Stimulated activated CD4-positive, alpha-beta T cell treated with anti-CD3 and anti-CD28 coated beads, Interleukin-15, amount 100 ng/mL, for 1 hour (primary cell): ENCODE measurements at places on chromosomes 16 and 17.

GRCh38 chr17:49224198-49224996 is 6.2 kb downstream of the PHOSPHO1 start:
- DNase-seq, result no peak

DNA sequence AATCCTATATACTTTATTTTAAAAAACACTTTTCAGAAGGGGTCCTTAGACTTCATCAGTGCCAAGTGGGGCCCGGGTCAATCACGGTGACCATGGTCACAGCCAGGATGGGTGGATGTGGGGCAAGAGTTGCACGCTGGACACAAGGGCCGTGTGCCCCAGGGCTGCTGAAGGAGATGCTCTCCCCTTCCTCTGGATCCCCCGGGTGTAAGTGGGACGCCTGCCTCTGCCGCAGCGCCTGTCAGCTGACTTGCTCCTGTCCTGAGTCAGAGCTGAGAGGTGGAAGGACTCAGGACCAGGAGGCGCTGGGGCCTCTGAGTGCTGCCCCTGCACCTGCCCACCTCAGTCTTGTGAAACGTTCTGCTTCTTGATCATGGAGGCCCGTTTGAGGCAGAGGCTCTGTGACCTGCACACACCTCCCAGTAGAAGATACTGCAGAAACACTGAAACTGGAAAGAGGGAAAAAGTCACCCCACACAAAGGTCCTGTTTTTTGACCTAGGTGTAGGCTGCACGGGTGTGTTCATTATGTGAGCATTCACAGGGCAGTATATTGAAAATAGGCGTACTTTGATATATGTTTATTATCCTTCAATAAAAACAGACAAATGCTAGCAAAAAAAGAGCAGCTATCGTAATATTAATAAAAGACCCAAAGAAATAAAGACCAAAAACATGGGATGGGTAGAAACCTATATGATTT is 40.9 kb upstream of the BAHCC1 start:
- no peak for DNase-seq

DNA sequence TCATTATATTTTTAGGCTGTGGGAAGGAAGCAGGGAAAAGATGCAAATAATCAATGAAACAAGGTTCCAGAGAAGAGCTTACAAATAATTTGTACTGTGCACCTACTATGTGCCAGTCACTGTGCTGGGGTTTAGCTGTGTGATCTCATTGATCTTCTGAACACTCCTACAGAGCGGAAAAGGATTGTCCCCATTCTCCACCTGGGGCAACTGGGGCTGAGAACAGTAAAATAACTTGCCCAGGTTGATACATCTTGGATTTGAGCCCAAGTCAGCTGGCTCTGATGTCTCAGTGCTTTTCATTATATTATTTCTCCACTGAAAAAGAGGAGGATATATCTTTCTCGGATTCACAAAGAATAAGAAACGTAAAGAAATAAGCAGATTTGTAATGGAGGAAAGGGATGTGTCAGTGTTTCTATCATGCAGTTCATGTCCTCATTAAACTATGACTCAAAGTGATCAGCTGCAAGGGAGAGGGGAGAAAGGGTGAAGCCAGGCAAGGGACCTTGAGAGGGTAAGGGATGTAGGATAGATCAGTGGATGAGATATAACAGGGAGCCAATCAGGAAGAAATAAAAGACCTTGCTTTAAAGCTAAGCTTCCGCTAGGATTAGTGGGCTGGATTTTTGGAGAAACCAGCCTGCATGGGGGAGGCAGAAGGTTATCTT is 143.6 kb upstream of the NOL11 start:
- DNase-seq, result no peak

- peak; percentile 60 for DNase-seq
Measured at GRCh38 chr17:78343543-78344201, 16.2 kb downstream of the SOCS3 start.

DNA sequence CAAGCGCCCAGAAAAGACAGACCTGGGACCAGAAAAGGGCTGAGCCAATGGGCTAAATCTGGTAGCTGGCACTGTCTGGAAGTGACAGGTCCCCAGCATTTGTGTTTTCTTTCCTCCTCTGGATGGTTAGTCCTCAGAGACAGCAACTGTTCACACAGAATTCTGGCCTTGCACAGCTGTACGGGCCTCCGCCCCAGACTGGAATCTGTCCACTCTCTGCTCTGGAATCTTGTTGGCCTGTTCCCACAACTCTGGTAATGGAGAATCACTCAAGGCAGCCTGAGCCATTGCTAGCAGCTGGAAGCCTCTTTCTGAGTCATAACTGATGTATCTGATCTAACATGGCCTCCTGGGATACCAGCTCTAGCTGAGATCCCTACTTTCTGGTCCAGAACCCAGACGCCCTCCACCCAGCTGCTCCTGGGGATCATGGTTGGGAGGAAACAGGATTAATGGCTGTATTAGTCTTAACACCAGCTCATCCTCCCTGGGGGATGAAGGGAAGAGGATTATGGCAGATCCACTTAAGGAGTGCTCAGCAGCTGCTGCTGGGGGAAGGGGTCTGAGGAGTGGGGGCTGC is 9.1 kb downstream of the ZNF668 start:
- no peak for DNase-seq

DNA sequence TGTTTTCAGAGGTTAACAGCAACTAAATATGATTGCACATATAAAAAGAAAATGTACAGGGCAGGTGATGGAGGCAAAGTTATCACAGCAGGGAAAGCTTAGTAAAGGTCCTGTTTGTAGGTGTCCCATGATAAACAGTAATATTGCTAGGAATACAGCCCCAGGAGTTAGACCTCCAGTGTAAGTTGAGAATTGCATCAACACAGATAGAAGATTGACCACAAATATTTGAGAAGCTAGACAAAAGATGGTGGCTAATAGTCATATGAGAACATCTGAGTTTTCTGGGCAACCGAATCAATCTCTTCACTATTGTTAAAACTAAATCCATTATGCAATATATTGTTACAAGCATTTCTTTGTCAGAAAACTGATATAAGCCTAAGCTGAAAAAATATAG is 152.6 kb downstream of the CDH11 start:
- DNase-seq, result no peak

DNA sequence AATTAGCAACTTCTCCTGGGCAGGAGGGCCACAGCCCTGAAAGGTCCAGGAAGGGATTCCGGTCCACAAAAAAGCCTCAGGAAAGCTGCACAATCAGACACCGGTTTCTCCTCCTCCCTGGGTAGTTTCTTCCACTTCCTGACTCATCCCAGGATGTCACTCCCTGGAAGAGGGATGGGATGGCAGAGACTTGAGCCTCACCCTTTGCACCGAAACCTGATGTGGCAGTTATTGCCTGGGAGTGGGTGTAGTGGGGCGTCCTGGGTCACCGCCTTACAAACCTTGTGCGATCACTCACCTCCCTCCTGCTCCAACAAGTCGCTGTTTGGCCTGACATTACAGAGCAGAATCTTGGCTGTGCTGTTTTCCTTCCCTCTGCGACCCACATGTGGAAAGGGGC is 70.8 kb downstream of the LYRM1 start:
- DNase-seq, result no peak

- DNase-seq, result no peak
Measured at GRCh38 chr17:6591599-6592158, 35.3 kb upstream of the PITPNM3 start.

DNA sequence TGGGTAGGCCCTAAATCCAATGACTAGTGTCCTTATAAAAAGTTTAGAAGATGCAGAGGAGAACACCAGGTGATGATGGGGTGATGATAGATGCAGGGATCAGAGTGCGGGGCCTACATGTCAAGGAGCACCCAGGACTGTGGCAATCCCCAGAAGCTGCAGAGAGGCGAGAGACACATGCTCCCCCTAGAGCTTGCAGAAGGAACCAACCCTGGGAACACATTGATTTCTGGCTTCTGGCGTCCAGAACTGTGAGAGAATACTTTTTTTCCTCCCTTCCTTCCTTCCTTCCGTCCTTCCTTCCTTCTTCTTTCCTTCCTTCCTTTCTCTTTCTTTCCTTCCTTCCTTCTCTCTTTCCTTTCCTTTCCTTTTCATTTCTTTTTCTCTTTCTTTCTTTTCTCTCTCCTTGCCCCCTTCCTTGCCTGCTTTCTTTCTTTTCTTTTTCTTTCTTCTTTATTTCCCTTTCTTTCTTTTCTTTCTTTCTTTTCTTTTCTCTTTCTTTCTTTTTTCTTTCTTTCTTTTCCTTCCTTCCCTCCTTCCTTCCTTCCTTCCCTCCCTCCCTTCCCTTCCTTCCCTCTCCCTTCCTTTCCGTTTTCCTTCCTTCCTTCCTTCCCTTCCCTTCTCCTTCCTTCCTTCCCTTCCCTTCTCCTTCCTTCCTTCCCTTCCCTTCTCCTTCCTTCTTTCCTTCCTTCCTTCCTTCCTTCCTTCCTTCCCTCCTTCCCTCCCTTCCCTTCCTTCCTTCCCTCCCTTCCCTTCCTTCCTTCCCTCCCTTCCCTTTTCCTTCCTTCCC is 134.3 kb downstream of the HAPSTR1 start:
- DNase-seq, result no peak

- DNase-seq, result no peak
Measured at GRCh38 chr16:69407702-69408323, 16.6 kb upstream of the CYB5B start.

DNA sequence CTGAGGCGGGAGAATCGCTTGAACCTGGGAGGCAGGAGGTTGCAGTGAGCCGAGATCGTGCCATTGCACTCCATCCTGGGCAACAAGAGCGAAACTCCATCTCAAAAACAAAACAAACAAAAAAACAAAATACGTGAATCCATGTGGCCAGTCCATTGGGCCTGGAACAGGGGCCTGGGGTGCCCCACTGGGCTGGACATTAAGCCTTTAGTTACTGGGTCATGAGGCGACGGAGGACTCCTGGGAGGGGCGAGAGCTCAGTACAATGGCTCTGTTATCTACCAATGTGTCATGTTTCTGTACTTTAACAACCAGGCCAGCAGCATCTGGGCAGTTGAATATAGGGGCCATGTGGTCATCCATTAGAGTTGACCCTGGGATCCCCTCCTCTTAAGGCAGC is 18.9 kb upstream of the CLEC18A start:
- DNase-seq, result no peak

GRCh38 chr17:8125947-8126490 is 2.1 kb upstream of the HES7 start:
- DNase-seq, result no peak

- no peak for DNase-seq
Measured at GRCh38 chr16:50372611-50373344, 4.0 kb upstream of the BRD7 start.

GRCh38 chr17:50575581-50576210 is 15.2 kb downstream of the CACNA1G start:
- no peak for DNase-seq

DNA sequence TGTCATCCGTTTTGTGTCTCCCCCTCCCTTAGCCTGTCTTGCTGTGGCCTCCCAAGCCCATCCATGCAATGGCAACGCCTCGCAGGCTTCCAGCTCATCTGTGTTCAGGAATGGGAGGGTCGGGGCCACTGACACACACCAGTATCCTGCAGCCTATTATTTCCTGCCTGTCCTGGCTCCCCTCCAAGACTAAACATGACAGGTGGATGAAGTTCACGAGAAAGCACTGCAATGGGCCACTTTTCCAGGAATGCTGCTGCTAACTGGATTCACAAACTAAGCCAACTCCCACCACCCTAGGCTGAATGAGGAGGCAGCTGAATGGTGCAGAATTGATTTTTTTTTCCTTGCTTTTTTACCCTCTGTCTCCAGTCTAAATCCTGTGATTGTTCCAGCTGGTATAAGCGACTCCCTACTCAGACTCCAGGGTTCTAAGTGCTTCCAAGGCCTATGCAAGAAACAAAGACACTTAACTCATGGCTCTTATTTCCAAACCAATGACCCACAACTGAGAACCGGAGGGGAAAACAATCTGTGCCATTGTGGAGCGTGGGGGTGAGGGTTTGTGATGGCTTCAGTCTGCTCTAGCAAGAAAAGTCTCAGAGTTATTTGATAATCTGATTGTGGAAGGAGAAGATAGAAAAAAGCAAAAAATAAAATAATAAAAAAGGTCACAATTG is 23.3 kb downstream of the TMEM100 start:
- DNase-seq, result no peak

DNA sequence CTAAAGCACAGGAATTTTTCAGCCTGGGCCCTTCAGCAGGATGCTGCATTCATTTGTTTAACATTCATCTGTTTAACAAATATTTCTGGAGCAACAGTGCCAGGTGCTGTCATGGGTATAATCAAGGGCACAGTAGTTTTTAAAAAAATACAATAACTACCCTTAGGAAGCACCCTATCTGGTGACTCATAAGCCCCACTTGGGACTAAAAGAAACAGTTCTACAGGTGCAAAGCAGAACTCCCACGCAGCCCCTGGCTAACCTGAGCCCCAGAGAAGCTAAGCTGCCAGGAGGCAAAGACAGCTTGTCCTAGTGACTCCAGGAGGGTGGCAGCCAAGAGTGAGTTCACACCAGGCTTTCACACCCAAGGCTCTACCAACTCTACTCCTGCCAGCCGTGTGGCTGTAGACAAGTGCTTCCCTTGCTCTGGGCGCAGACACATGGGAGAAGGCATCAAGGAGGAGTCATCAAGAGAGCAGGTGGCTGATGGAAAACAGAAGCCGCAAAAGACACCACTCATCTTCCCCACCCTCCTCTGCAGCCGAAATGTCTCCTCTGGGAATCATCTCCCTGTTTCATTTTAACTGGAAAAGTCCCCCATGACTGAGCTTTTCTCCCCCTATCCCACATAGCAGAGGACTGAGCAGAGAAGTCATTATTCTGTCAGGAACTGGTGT is 14.4 kb downstream of the CUEDC1 start:
- no peak for DNase-seq

DNA sequence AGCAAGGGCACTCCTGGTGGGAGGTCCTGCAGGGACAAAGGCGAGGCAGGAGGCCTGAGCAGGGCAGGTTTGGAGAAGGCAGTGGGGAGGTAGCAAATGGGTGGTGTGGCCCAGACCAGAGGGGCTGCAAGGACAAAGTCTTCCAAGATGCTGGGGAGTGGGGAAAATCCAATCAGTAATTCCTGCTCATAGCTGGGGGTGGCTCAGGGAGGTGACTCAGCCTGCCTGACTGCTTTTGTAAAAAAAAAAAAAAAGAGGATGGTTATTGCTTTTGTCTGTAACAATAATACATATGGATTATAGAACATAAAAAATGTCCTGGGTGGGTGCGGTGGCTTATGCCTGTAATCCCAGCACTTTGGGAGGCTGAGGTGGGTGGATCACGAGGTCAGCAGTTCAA is 5.2 kb downstream of the IL34 start:
- DNase-seq, result no peak

GRCh38 chr16:28845293-28845692 is 855 bp downstream of the TUFM start:
- no peak for DNase-seq

- no peak for DNase-seq
Measured at GRCh38 chr17:5422505-5422904, 2.5 kb downstream of the RPAIN start.

DNA sequence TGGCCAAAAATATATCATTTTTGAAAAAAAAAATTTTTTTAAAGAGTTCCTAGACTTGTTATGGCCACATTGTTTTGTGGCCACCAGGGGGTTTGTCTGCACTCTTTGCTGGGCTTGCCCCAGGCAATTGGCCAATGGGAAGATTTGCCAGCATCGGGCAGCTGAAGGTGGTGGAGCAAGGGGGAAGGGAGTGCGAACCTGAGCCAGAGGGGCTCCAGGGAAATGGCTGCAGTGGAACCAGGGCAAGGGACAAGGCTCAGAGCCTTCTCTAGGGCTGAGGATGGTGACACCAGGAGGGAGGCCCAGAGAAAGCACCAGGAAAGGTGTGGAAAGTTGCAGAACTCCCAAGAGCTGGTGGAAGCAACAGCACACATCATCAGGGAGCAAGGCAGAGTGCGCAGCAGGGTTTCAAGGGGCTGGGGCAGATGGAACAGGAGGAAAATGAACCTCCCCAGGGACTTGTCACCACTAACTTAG is 15.5 kb upstream of the CMIP start:
- no peak for DNase-seq
